CD4-positive, alpha-beta T cell treated with Interleukin-12 subunit alpha and Interleukin-12 subunit beta, for 1 hour (primary cell): ENCODE measurements at places on chromosomes 6 and 20.

DNA sequence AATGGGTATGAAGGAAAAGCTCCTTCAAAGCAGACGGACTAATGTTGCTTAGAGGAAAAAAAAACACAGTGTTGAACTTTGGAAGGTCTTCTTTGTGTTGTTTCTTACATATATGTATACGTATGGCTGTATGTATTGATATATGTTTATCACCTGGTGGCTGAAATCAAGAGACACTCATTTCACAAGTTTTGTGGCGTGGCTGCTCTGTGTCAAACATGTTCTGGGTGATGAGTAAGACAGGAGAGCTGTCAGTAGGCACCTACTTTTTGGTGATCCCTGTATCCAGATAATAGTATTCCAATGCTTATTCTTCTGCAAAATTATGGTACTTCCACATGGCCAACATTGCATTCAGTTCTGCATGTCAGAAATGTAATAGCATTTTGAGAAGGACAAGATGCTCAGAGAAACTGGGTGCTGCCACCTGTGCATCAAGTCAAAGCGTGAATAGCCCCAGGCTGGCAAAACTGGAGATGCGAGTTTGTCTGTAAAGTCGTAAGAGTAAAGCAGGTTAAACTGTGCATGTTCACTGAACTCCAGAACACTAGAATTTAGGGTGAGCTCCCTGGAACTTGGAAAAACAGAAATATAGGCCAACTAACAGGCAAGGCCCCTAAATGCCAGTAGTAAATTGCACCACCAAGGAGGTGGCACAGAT lies 67.9 kb downstream of the ARMC2 start:
- DNase-seq = no peak

GRCh38 chr6:25008707-25009392 lies 73.1 kb upstream of the RIPOR2 start:
- DNase-seq = no peak

GRCh38 chr6:107625264-107625663 lies 135.3 kb downstream of the SOBP start:
- DNase-seq = no peak

DNA sequence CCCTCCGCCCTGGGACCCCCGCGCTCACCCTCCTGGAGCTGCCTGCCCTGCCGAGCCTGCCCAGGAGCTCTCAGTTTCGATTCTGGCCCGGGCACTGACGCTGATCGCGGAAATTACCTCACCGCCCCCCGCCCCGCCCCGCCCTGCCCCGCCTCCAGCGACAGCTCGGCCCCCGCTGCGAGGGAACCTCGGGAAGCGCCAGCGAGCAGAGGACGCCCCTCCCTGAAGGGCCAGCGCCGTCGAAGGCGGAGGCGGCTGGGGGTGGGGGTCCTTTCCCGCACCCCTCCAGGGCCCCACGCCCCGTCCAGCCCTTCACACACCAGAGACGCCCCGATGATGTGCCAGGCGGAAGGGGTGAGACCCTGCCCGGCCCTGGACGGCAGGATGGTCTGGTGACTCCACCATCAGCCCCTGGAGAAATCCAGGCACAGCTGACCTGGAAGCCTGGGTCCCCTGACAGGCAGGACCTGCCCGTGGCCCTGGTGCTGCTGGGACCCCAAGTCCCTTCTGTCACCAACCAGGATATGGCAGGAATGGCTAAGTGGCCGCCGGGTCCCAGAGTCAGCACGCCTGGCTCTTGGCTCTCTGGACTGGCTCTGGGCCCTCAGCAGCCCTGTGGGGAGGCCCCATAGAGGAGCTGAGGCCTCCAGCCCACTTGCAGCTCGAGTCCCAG lies at the start of gene HELZ2:
HELZ2 (minus strand) TSS at position 84 of the 673 bp plus-strand sequence. CDS start 1,854 bp downstream, outside the sequence.
- DNase-seq = peak; percentile 82

DNA sequence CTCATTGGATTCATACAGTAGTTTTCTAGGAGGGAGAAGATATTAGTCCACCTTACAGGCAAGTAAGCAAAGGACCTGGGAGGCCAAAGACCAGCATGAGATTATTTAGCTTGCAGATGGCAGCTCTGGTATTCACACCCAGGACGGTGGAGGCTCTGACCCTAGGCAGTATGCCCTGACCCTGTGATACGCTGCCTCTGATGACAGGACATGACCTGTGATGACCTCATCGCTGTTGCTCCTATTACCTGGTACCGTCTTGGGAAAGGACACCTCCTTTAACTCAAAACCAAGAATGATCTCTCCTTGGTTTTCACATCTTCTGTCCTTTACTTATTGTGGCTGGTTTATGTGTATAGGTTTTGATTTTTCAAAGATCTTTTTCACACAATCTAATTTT lies 298.6 kb downstream of the CLIC5 start:
- no peak for DNase-seq

DNA sequence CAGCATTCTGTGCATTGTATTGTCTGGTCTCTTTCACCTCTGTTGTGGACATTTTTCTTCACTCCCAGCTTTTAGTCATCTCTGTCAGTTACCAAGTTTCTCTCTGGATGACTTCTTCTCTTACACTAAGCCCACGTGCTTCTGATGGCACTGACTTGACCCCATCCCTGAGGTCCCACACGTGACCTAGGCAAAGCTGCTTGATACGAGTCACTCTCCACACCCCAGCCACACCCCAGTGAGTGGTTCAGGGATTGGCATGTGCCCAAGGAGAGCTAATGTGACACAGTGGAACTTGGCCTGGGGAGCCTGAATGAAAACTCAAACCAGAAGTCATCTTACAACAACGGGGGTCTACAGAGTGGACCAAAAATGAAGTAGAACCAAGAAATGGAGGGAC lies 32.2 kb downstream of the HTR1E start:
- DNase-seq = no peak

DNA sequence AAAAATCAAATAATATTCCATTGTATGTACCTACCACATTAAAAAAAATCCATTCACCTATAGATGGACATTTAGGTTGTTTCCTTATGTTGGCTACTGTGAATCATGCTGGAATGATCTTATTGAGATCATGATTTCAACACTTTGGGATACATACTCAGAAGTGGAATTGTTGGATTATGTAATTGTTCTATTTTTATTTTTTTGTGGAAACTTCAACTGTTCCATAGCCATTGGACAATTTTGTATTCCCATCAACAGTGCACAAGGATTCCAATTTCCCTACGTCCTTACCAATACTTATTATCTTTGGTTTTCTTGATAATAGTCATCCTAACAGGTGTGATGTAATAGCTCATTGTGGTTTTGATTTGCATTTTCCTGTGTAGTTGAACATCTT lies 834.0 kb downstream of the MAFB start:
- DNase-seq = no peak

GRCh38 chr6:39706819-39707335 lies 18.3 kb downstream of the KIF6 start:
- no peak for DNase-seq
